ENCODE measurements at places on chromosomes 16 and 17.

DNA sequence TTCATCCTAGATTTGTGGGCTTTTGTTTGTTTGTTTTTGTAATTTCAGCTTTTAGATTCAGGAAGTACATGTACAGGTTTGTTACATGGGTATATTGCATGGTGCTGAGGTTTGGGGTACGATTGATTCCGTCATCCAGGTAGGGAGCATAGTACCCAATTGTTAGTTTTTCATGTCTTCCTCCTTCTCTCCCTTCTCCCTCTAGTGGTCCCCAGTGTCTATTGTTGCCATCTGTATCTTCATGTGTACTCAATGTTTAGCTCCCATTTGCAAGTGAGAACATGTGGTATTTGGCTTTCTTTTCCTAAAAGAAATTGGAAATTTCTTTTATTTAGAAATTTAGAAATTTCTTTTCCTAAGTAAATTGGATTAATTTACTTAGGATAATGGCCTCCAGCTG, 37.1 kb upstream of the BCAS3 start:
- no peak for DNase-seq

- no peak for DNase-seq
Observed at GRCh38 chr16:19241512-19241911, 44.0 kb upstream of the CLEC19A start.

DNA sequence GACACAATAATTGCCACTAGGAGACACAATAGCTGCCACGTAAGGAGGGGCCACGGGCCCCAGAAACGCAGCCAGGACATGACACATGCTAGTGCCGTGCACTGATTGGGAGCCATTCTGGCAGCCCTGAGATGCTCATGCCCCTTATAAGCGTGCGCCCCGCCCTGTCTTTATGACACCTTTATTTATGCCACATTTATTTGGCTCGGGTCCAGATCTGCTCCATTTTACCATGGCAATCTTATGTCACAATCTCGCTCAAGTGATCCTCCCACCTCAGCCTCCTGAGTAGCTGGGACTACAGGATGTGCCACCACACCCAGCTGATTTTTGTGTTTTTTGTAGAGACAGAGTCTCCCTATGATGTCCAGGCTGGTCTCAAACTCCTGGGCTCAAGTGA, 43.8 kb upstream of the NF1 start:
- no peak for DNase-seq

- no peak for DNase-seq
Observed at GRCh38 chr16:3810198-3810664, 70.3 kb downstream of the CREBBP start.

GRCh38 chr17:46121841-46122485, 71.3 kb downstream of the KANSL1 start:
- DNase-seq = no peak

DNA sequence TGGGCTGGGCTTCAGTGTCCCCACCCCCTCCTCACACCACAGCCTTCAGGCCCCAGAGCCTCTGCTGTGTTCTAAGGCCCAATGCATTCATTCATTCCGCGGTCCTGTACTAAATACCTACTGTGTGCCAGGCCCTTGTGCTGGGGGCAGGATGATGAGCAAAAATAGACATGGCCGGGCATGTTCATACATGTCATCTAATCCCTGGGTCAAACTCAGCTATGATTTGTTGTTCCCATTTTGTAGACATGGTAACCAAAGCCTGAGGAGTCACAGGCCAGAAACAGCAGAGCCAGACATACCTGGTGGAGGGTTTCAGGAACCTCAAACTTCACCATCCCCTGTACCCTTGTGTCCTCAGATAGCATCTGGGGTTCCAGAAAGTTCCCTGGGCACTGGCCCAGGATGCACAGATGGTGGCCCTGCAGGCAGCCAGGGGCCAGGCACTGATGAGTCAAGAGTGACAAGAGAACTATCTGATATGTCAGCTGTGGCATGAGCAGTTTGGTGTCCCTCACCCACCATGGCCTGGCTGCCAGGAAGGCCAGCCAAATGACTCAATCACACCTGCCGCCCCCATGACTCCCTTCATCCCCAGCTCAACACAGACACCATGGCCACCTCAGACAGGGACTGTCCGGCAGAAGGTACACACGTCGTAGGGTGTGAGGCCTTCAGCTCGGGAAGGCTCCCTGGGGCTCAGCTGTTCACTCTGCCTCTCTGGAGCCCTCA, 2.7 kb upstream of the RRAD start:
- no peak for DNase-seq

- DNase-seq = no peak
Observed at GRCh38 chr17:80780381-80781198, 211.1 kb upstream of the CHMP6 start.

GRCh38 chr16:67528222-67528869, at the start of gene RIPOR1:
Gene RIPOR1, plus strand, starts transcription at chr16:67528829. Its CDS starts 9,618 bp downstream, at chr16:67538447.
- no peak for DNase-seq

- DNase-seq = no peak
Observed at GRCh38 chr16:88975511-88976061, 1.4 kb downstream of the CBFA2T3 start.

GRCh38 chr16:51731160-51731559, 580.1 kb upstream of the SALL1 start:
- no peak for DNase-seq

GRCh38 chr17:39750131-39751015, 12.6 kb downstream of the GRB7 start:
- no peak for DNase-seq

DNA sequence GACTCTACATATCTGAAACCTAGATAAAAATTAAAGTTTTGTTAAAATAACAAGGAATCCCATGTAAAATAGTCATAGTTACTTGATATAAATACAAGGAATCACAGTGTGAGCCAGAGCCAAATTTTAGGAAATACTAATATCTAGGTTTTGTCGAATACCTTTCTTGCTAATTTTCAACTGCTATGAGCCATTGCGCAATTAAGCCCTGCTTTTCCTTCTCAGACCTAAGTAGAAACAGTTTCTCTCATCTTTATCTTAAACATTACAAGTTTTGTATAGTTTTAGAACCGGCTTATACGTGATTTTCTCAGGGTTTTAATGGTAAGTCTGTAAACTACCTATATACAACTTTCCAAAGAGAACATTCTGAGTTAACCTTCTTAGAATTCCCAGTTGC, 157.4 kb upstream of the NOG start:
- DNase-seq = no peak

DNA sequence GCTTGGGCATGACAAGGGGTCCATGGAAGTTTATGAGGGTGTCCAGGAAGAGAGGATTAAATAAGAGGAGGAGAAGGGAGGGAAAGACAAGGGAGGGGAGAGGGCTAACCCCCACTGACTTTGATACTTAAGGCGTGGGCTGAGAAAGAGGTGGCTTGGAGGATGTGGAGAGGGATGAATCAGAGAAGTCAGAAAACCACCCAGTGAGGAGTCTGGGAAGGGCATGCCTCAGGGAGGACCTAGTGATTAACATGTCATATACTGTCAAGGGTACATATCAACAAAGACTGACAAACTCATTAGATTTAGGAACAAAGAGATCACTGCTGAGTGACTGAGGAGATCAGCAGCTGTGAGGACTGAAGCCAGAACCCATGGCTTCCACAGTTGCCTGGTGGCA, 145.4 kb downstream of the IRX5 start:
- DNase-seq = no peak

- DNase-seq = no peak
Observed at GRCh38 chr17:80347536-80347935, 67.4 kb upstream of the ENDOV start.

DNA sequence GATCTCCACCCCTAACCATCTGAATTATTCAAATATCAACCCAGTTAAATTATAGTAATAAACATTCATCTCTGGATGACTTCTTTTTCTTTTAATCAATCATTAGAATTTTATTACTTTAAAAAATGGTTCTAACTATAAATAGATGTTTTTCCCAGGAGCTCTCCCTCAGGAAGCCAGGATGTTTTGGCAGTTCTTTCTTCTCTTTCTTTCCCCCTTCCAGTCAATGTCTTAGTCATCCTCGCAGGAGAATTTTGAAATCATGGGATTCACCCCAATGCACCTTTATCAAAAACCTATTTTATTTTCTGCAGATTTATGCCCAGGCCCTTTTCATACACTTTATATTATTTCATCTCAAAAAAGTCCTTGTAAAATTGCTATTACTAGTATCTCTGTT, 711.6 kb downstream of the CDH11 start:
- DNase-seq = no peak

- no peak for DNase-seq
Observed at GRCh38 chr17:45905814-45906213, 11.5 kb downstream of the MAPT start.

DNA sequence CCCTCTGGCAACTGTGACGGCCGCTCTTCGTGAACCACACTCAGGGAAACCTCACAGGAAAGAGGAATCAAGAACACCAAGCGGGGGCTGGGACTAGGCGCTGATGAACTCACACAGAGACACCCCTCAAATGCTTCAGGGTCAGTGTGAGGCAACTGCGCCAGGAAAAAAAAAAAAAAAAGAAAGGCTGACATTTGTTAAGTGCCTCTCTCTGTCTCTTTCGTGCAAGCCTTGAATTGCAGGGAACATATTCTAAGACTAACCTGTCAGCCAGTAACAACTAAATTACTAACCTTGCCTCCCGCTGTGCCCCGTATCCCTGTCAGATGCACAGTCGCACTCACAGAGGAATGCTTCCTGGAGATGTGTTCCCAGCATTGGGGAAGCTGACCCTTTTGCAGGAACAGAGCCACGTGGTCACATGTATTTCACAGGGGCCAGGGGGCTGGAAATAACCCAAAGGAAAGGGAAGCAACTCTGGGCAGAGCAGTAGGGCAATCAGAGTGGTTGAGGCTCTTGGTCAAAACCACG, 247.8 kb downstream of the XYLT1 start:
- no peak for DNase-seq

- no peak for DNase-seq
Observed at GRCh38 chr17:69142175-69142802, 594 bp upstream of the ABCA6 start.

- peak; percentile 19 for DNase-seq
Observed at GRCh38 chr17:68909066-68909465, 46.1 kb downstream of the ABCA8 start.

DNA sequence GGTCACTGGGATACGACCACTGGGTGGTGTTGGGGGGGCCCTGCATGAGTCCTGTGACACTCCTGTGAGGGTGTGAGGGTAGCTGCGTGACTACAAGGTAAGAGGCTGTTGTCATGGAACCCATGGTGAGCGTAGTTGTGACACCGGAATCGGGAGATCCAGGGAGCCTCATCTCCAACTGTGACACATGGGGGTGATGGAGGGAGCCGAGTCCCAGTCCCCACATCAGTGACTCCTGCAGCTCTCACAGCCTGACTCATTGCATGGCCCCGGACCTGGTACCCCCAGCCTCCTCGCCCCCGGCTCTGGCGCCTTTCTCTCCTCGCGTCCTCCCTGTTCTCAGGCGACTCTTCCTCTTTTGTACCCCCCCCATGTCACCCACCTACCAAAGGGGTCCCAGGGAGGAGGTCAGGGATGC, 14.2 kb downstream of the CDH16 start:
- no peak for DNase-seq

DNA sequence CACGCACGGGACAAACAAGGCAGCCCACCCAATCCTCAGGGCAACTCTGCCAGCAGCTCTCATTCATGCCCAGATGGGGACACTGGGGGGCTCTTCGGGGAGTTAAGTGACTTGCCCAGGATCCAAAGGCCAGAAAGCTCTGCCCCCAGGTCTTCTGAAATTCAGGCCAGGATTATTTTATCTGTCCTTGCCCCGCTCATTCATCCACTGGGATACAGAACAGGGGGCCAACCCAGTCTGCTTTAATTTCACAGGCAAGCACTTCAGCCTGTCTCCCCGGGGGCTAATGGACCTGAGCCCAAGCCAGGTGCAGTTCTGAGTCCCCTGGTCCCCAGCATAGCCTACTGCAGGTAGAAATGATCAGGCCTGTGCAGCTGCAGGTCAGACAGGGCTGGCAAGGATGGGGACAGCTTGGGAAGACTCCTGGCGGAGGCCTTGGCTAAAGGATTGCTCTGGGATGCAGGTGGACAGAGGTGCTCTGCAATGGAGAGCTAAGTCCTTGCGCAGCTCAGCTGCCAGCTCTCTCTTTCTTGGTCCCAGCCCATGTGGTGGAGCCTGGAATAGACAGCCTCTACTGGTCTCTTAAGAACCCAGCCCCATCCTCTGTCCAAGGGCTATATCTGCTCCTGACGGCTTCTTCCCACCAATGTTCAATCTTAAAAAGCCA, 766 bp upstream of the B3GNT9 start:
- no peak for DNase-seq

GRCh38 chr17:33457477-33457876, 164.4 kb upstream of the ASIC2 start:
- no peak for DNase-seq

DNA sequence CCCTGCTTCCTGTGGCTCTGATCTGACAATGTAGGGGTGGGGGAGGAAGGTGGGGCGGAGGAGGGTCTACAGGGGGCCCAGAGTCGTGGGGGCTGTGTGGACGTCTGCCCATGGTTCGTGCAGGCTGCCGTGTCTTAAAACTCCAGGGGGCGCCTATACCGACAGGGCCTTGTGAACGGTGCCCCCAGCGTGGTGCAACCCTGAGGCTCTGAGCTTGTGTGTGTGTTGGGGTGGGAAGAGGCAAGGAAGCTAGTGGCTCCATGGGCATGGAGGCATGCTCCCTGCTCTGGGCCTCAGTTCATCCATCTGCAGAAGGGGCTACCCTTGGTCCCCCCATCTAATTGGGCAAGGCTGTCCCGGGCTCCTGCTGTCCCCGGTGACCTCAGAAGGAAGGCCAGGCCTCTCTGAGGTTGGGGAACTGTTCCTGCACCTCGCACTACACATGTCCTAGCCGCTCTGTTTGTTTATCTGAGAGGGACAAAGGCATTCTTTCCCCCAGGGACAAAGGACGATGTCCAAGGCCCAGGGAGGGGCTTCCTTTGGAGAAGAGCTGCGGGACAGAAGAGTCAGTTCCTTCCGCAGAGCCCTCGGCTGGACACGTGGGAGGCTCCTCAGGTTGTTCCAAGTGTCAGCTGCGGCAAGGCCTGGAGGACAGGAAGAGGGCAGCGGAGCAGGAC, 13.5 kb downstream of the CA4 start:
- no peak for DNase-seq

DNA sequence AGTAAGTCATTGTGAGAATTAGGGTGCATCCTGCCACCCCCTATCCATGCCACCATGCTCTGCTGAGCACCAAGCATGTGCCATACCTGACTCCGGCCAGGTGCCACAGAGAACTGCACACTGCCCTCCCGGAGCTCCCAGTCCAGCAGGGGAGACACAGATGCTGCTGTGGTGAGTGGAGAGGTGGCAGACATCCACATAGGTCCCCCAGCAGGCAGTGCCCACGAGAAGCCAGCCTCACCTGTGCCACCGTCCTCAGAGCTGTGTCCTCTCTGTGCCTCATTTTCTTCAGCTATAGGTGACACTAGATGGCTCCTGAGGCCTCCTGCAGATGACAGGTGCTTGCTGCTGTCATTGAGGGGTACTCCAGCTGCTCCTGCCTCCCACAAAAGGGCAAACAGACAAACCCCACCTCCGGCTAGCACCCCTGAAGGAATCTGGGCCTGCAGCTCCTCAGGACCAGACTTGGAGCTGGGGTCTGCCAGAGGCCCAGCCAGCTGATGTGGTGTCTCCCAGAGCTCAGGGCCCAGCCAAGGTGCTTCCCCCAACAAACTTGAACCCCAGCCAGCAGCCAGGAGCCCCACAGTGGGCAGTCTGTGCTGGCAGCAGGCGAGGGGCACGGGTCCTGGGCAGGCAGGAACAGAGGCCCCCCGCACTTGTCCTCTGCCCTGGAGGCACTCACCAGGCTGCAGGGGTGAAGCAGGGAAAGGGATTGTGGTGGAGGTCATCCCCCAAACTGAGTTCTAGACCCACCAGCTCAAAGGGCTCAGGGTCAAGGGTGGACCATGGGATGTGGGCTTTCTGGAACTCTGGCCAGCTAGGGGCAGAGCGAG, 17.1 kb downstream of the FOXJ1 start:
- no peak for DNase-seq

- DNase-seq = no peak
Observed at GRCh38 chr17:47368262-47368661, 44.5 kb downstream of the EFCAB13 start.

All from CD4-positive, alpha-beta T cell (primary cell).